A549 treated with DMSO at 1 μM for 4 hours (cell line): ENCODE measurements at places on chromosomes 7 and 10. TPM values are rescaled to one million over a fixed set of nuclear protein-coding genes. Genes with fewer than 3 reads are reported as not detected.

Gene ZMIZ1
- 70.0 to 89.5 TPM (median 80.0 TPM) in 5 replicates for total RNA-seq

Gene CAV2
- 147 to 203 TPM (median 168 TPM) in 5 replicates for total RNA-seq

Gene LIPK
- total RNA-seq: not detected in 5 replicates

Gene MYL10
- 0.24 TPM in 1 of 5 replicates, not detected in the others for total RNA-seq

Gene WNT2
- 0.03 to 0.04 TPM in 2 of 5 replicates, not detected in the others for total RNA-seq

Gene PSMA2
- 173 to 226 TPM (median 206 TPM) in 5 replicates for total RNA-seq

Gene CTAGE6
- not detected in 5 replicates for total RNA-seq

Gene GPR85
- total RNA-seq: not detected in 5 replicates

Gene AKR1C8
- total RNA-seq: 0.32 to 0.49 TPM in 2 of 5 replicates, not detected in the others

Gene ELFN1
- 0.39 to 0.57 TPM (median 0.49 TPM) in 5 replicates for total RNA-seq

Gene TDRD1
- total RNA-seq: not detected in 5 replicates

Gene PSAP
- 870 to 978 TPM (median 891 TPM) in 5 replicates for total RNA-seq

Gene HOXA13
- total RNA-seq: 1.6 to 2.2 TPM (median 2.0 TPM) in 5 replicates

Gene ZNF438
- 1.6 to 2.0 TPM (median 2.0 TPM) in 5 replicates for total RNA-seq

Gene ELAPOR2
- 0.05 to 0.14 TPM (median 0.09 TPM) in 4 of 5 replicates, not detected in the other for total RNA-seq

Gene HOXA4
- 1.3 to 3.0 TPM (median 2.8 TPM) in 5 replicates for total RNA-seq

Gene CUL2
- 19.1 to 30.9 TPM (median 25.5 TPM) in 5 replicates for total RNA-seq

Gene HERC4
- 48.1 to 81.0 TPM (median 63.8 TPM) in 5 replicates for total RNA-seq

Gene ZNF488
- 11.3 to 15.0 TPM (median 13.0 TPM) in 5 replicates for total RNA-seq

Gene TMEM236
- total RNA-seq: 0.03 to 0.12 TPM (median 0.07 TPM) in 5 replicates

Gene HOXA6
- 0.71 to 2.5 TPM (median 1.8 TPM) in 5 replicates for total RNA-seq

Gene FBXL13
- 0.26 to 0.59 TPM (median 0.39 TPM) in 5 replicates for total RNA-seq

Gene KIF11
- 34.6 to 44.8 TPM (median 42.7 TPM) in 5 replicates for total RNA-seq

Gene CISD1
- total RNA-seq: 38.8 to 58.7 TPM (median 57.3 TPM) in 5 replicates

Gene SPDYE16
- 0.10 TPM in 1 of 5 replicates, not detected in the others for total RNA-seq

Gene LRRC4
- total RNA-seq: not detected in 5 replicates

Gene STAG3
- 0.08 to 0.27 TPM (median 0.14 TPM) in 4 of 5 replicates, not detected in the other for total RNA-seq

Gene GRID2IP
- 0.02 to 0.05 TPM in 2 of 5 replicates, not detected in the others for total RNA-seq

Gene GBX1
- 0.18 TPM in 1 of 5 replicates, not detected in the others for total RNA-seq

Gene SPAG6
- not detected in 5 replicates for total RNA-seq

Gene ATP5F1C
- total RNA-seq: 256 to 334 TPM (median 278 TPM) in 5 replicates

Gene VIPR2
- total RNA-seq: 0.02 TPM in 1 of 5 replicates, not detected in the others

Gene ATOH7
- 0.19 to 0.44 TPM (median 0.26 TPM) in 5 replicates for total RNA-seq

Gene ZNF365
- total RNA-seq: 0.94 to 1.2 TPM (median 1.1 TPM) in 5 replicates

Gene BBS9
- 3.1 to 4.2 TPM (median 3.5 TPM) in 5 replicates for total RNA-seq

Gene ABCB1
- total RNA-seq: 0.05 to 0.50 TPM (median 0.13 TPM) in 4 of 5 replicates, not detected in the other

Gene SORCS1
- total RNA-seq: not detected in 5 replicates

Gene OR9A2
- total RNA-seq: not detected in 5 replicates

Gene AKR1C2
- total RNA-seq: 3,009 to 3,482 TPM (median 3,389 TPM) in 5 replicates

Gene SPDYE11
- total RNA-seq: not detected in 5 replicates

Gene STX1A
- 60.0 to 84.0 TPM (median 75.3 TPM) in 5 replicates for total RNA-seq

Gene SYT15
- 2.8 to 3.4 TPM (median 3.2 TPM) in 5 replicates for total RNA-seq

Gene ACTA2
- 17.1 to 22.0 TPM (median 19.1 TPM) in 5 replicates for total RNA-seq

Gene SPDYE5
- not detected in 5 replicates for total RNA-seq
